NCI-H1417 treated with DMSO at 0.1 percent for 48 hours (cell line): ENCODE measurements at places on chromosomes 12 and 14.

GRCh38 chr14:29197557-29197956 is 431.0 kb downstream of the FOXG1 start:
- no peak for DNase-seq

GRCh38 chr14:103711516-103712431 is 3.5 kb downstream of the XRCC3 start:
- DNase-seq, result no peak

GRCh38 chr12:41162461-41162860 is 25.7 kb upstream of the PDZRN4 start:
- no peak for DNase-seq

DNA sequence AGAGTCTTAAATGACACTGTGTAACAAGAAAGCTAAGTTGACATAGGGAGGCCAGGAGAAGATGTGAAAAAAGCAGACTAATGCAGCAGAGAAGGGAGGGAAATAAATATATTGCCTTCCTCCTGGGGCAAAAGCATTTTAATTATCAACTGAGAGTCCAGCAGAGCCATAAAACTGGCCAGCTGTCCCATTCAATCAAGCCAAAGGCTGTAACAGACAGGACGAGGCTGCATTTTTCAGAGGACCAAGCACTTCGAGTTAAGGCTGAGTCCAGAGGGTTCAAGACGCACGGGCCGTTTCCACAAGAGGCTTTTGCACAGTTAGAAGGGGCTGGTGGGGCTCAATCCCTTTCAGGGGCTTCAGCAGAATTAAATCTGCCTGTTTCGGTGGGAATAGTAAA is 20.4 kb downstream of the MAP3K9 start:
- DNase-seq, result no peak

DNA sequence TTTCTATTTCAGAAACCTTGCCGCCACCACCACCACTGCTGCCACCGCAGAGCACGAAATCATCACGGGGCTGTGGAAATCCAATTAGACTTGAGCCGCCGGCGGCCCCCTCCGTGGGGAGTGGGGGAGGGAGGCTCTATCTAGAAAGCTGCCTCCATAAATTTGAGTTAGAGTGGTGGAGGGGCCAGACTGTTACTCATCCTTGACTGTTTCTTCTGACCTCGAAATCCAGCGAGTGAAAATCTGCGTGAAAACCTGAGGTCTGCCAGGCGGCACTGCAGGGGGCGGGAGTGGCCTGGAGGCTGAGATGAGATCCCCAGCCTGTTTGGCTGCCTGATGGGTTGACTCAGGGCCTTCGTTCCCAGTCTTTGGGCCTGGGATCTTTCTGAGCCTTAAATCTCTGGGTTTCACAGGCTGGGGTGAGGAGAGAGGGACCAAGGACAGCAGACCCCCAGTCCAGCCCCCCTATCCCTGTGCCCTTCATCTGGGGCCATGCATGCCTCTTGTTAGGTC is 29.9 kb downstream of the TSPAN9 start:
- no peak for DNase-seq

- no peak for DNase-seq
Observed at GRCh38 chr12:109768901-109769670, 55.5 kb downstream of the FAM222A start.

DNA sequence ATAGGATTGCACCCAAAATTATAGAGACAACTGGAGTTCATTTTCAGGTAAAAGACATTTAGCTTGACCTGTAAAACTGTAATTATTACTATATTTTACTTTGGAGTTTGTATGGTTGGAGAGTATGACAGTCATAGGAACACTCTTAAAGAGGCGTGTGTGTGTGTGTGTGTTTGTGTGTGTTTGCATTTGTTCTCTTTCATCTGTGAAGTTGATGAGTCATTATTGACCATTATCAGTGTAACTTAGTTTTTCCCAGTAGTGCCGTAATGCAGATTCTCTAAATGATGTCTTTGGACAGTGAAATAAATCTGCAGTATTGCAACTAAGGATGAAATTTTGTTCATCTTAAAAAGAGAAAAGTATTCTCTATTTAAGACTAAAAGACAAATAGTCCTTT is 13.0 kb downstream of the WASHC4 start:
- DNase-seq, result no peak

DNA sequence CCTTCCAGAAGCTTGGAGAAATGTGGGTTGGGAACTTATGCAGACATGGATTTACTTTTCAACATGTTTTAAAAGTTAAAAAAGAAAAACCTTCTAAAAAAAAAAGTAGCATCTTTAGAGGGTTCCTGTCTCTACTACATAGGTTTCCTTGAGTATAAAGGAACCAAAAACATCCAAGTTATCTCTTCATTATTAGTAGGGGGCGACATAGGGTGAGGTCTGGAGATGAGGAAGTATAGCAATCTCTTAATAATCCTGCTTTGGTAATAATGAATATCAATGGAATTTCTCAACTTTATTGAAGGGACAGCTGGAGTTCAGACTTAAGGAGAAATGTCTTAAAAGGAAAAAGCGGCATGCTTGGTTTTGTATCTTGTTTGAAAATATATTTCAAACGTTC is 6.5 kb upstream of the PLXNC1 start:
- no peak for DNase-seq

GRCh38 chr12:51941011-51941581 is 10.4 kb upstream of the ACVR1B start:
- DNase-seq, result peak; percentile 41

DNA sequence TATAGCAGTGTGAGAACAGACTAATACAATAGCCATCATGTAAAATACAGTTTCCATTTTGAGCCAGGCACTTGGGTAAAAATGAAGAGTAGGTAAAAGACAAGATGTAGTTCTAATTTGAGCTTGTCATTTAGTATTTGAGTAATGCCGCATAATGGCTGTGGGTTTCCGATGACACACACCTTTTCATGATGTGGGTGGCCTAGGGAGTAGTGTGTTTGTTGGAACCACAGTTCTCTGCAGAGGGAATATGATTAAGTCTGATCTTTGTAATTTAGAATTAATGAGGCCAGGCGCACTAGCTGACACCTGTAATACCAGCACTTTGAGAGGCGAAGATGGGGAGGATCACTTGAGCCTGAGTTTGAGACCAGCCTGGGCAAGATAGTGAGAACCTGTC is 61.8 kb downstream of the RCOR1 start:
- no peak for DNase-seq

DNA sequence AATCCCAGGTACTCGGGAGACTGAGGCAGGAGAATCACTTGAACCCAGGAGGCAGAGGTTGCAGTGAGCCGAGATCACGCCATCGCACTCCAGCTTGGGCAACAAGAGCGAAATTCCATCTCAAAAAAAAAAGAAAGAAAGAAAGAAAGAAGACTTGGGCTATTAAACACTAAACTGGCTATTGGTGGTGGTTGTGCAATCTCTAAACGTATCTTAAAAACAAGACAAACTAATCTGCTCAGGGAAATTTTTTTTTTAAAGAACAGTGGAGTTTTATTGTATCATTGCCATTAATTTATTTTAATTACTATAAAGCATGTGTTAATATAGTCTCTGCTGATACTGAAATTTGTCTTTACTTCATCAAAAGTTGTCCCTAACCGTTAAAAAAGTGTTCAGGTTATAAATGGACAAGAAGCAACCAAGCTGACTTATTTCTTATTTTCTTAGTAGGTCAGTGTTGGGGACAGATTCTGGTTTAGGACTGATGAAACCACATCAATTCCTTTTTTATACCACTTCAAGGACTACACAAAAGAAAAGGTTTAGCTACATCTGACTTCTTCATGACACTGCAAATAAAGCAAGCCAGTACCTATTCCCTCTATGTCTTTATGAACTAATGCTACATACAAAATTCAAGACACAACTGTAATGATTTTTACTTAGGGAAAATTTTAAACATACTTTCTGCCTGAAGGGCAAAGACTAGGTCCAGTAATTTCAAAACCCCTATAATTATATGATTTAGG is 68.7 kb upstream of the KRAS start:
- no peak for DNase-seq

DNA sequence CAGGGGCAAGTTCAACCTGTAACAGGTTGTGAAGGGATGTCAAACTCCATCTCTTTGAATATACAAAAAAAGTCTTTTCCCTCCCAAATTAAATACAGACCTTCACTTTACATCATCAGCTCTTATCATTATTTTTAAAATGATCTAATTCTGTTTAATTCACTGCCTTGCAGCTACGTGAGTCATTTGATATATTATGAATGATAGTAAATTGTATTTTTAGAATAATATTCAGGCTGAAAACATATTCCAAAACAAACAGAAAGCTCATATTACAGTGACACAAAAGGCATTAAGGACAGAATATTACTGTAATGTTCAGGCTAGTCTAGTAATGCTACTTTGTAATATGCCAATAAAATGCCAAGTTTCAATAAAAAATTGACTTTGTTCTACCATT is 53.3 kb downstream of the BCAT1 start:
- no peak for DNase-seq

DNA sequence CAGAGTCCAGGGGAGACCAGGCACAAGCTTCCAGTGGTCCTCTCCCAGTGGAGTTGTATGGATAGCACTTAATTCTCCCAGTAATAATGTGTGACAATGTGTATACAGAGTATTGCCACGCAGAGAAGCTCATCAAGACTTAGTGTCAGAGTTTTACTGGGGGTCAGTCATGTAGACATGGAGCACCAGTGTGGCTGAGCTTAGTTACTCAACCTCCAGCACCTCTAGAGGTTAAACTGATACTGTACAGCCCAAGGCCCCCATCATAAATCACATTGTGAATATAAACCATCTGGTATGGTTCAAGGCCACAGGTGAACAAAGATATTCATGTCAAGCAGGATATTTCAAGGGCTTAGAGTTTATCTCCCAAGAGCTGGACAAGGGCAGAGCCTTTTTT is 378.1 kb upstream of the TMPO start:
- no peak for DNase-seq

DNA sequence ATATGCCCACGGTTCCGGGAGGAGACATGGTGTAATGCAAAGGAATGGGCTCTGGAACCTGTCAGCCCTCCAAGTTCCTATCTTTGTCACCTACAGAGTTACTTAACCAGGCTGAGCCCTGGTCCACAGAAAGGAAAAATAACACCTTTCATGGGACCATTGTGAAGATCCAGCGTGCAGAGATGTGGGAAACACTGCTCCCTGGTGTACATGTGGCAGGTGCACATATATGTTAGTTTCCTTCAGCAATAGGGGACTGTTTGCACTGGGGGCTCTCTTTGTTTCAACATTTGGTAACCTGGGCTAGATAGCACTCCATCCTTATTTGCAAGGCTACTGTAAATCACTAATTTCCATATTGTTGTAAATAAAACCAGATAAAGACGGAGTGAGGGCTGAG is 72.3 kb downstream of the ANO2 start:
- no peak for DNase-seq

DNA sequence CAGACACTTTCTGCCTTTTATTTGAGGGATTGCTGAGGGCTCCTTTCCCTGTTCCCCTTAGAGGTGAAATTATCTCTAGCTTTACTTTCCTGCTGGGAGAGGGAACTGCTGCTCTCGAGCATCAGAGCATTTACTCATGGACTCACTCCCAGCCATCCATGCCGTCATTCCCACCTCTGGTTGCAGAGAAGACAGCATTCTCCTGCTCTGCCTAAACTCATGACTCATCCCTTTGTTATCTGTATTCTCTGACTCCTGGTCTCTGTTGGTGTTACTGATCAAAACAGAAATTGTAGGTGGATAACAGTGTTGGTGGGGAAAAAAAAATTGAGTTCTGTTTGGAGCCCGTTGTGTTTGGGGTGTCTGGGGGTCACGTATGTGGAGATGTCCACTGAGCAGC is 159.3 kb downstream of the TTC8 start:
- no peak for DNase-seq

GRCh38 chr14:23035303-23036144 is 824 bp upstream of the PSMB5 start:
- DNase-seq, result no peak

DNA sequence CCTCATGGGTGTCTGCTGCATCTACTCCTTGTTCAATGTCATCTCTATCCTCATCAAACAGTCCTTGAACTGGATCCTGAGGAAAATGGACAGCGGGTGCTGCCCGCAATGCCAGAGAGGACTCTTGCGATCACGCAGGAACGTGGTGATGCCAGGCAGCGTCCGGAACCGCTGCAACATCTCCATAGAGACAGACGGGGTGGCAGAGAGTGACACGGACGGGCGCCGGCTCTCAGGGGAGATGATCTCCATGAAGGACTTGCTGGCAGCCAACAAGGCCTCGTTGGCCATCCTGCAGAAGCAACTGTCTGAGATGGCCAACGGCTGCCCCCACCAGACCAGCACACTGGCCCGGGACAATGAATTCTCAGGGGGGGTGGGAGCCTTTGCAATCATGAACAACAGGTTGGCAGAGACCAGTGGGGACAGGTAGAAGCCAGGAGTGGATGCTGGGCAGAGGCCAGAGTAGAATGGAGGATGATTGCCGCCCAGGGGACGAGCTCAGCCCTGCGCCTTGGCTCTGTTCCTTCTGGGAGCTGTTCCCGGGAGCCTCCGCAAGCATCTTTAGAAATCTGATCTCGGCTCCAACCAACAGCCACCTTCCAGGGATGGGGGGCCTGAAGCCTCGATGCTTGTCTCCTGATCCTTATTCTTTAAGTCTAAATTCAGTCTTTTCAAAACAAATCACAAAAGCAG is 71.6 kb upstream of the PSMC1 start:
- DNase-seq, result no peak

DNA sequence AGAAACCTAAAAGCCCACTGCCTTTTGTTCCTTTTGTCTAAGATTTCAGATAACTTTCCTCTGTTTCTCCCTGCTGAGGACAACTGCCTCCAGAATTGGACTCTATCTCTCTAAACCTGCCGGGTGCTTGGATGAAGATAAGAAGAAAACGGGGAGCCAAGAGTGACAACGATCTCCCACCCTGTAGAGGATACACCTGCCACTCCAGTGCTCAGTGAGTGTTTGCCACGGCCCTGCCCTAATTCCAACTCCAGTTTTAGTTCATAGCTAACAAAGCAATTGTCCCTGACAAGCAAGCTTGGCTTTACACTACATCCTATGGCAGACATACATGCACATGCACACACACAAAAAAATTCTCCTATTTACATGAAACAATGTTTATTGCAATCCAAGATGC is 39.3 kb downstream of the EPS8 start:
- DNase-seq, result no peak
